ENCODE measurements at places on chromosomes 16 and 17. TPM values are rescaled to one million over a fixed set of nuclear protein-coding genes. Genes with fewer than 3 reads are reported as not detected.

- DNase-seq: no peak
Measured at GRCh38 chr17:36185416-36185815, 9.0 kb upstream of the TBC1D3B start.

- no peak for DNase-seq
Measured at GRCh38 chr16:3575491-3575890, 1.7 kb downstream of the NLRC3 start.

- no peak for DNase-seq
Measured at GRCh38 chr16:17343028-17343427, 127.7 kb downstream of the XYLT1 start.

- no peak for DNase-seq
Measured at GRCh38 chr17:67074781-67075180, 30.4 kb downstream of the CACNG1 start.

- DNase-seq: no peak
Measured at GRCh38 chr17:4073983-4074830, 68.6 kb downstream of the ZZEF1 start.

GRCh38 chr17:37295888-37296287 is 79.9 kb upstream of the C17orf78 start:
- DNase-seq: no peak

GRCh38 chr17:5888811-5889210 is 181.4 kb upstream of the WSCD1 start:
- no peak for DNase-seq

DNA sequence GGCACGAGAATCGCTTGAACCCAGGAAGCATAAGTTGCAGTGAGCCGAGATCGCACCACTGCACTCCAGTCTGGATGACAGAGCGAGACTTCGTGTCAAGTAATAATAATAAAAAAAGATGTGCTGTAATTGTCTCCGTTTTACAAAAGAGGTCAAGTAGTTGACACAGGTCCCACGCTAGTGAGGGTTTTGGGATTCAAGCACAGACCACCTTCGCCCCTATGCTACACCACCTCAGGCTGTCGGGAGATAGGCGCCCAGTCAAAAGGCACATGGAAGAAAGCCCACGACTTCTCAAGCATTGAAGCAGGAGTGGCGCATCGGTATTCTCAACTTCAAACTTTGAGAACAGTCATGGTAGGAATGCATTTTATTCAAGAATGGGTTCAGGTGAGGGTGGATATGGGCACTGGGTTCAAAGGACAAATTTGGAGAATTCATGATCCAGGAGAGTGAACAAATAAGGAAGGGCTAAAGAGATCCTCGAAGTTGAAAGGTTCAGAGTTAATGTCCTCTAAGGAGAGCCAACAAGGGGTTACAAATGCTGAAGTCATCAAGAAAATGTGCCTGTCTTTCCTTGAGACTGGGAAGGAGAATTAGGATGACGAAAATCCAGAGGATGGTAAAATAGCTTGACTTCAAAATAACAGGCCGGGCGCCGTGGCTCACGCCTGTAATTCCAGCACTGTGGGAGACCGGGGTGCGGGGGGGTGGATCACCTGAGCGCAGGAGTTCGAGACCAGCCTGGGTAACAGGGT is 1.4 kb upstream of the AMZ2 start:
- DNase-seq: no peak

DNA sequence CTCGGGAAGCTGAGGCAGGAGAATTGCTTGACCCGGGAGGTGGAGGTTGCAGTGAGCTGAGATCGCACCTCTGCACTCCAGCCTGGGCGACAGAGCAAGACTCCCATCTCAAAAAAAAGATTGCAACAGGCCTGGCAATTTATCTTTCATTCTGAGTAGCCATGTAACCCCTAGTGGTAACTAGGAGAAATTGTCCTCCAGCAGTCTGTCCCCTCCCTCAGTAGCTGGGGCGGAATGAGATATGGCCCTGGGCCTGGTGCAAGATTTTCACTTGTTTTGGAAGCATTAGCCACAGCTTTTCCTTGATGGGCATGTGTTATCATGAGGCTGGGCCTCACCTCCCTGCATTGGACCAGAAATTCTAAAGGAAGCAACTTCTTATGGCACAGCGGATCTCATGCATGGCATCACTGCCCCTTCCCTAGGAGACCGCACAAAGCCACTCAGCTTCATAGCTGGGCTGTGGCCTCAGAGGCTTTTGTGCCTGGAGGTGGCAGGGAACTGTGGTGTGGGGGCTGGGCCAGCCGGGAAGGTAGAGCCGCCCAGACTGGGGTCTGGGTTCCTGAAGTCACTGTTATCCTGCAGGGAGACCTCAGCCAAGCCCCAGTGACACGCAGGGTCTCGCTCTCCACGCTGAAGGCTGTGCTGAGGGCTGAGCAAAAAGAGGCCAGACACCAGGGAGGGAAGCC is 13.4 kb downstream of the NATD1 start:
- no peak for DNase-seq

- DNase-seq: no peak
Measured at GRCh38 chr17:66690166-66690565, 144.8 kb upstream of the CACNG5 start.

DNA sequence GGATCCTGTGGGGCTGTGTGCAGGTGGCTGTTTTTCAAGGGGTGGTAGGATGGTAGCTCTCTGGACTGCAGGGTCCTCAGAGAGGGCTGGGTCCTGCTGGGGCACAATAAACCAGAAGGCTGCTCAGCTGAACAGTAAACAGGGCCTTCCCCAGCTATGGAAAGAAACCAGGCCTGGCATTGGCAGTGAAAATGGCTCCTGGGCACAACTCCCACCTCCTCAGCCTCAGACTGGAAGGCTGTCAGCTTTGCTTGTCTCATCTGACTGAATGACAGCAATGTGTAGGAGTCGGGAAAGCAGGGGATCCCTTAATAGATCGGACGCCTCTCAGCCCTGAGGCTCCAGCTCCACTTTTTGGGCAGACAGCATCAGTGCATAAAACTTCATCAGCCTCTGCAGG is 59.8 kb upstream of the NLRP1 start:
- no peak for DNase-seq

GRCh38 chr16:89020925-89021595 is 44.1 kb upstream of the CBFA2T3 start:
- no peak for DNase-seq

DNA sequence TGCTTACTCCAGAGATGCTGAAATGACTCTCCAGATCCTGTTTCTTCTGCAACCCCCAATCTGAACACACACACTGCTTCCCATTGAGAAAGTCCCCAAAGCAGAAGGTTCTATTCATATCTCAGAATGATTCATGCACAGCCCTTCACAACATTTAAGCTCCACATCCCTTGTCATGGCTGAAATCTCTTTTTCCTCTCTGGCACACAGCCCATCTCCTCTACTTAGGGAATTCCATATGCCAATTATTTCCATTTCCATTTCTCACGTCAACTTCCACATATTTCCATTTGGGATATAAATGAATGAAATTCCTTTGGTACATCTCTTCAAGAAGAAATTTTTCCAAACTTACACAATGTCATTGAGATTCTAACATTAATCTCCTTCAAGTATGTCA is 119.6 kb downstream of the CDH11 start:
- DNase-seq: no peak

DNA sequence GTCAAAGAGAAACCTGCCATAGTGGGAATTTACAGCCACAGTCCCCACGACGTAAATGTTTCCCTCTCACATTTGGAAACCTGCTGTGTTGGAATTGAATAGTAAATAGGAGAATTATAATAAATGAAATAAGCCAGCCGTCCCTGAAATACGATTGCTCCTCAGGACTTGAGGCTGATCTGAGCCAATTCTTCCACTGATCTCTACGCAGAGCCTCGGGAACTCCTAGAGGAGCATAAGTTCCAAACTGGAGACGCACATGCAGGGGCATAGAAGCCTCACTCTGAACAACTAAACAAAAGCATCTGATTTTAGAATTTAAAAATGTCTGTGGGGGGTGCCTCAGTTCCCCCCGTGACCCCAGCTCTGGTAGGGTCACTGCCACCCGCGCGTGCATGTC is 10.2 kb upstream of the TEX19 start:
- no peak for DNase-seq

GRCh38 chr17:27644586-27644985 is 13.6 kb downstream of the LGALS9 start:
- DNase-seq: no peak

DNA sequence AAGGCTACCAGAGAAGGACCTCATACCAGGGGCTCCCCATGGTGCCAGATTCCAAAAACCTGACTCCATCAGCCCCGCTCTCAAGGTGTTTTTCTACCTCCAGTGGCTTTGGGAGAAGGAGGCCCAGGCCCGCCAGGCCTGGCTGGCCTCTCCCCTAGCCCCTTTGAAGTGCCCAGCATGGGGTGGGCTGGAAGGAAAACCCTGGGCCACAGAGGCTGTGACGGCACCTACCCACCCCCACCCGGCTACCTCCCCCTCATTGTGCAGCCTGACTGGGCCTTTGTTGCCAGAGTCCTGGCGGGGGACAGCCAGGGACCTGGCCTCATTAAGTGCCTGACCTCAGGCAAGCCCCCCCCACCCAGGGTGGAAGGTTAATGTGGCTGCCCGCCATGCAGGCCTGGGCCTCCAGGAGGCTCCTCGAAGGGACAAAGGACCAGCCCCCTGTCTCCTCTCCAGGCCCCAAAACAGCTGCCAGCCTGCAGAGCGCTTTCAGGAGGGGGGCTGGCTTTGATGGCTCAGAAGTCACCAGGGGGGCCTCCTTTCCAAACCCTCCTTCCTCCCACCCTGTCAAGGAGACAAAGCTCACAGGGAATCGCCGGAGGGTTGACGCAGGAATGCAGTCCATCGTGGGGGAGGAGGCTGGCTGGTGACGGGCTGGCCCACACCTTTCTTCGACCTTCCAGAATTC is 159.4 kb downstream of the ZNF423 start:
- DNase-seq: no peak

DNA sequence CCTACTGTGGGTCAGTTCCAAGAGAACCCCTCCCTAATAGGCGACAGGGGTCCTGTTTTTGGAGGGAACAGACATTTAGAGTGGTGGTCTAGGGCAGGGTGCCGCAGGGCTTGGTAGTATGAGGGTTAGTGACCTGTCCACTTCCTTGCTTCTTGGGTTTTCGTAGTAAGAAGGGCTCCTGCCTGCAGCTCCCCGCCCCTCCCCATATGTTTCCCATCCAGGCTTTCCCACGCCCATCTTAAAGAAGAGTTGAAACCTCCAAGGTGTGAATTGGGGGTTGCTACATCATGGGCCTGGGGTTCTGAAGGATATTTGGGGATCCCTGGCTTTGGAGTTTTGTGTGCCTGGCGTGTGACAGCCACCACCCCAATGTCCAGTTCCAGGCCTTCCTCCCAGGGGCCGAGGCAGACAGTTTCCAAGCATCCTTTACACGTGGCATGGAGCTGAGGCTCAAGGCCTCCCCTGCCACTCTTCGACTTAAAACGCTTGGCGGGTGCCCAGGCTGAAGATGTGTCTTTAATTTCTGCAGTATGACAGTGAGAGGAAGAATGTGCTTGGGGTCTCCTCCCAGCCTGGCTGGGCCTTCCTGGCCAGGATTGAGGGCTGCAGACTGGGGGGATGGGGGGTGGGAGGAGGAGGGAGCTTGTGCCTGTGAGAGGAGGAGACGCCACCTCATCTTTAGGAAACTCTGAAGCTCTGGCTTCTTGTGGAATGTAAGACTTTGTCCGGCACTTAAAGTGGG is 2.3 kb upstream of the COL1A1 start:
- DNase-seq: peak; percentile 33

DNA sequence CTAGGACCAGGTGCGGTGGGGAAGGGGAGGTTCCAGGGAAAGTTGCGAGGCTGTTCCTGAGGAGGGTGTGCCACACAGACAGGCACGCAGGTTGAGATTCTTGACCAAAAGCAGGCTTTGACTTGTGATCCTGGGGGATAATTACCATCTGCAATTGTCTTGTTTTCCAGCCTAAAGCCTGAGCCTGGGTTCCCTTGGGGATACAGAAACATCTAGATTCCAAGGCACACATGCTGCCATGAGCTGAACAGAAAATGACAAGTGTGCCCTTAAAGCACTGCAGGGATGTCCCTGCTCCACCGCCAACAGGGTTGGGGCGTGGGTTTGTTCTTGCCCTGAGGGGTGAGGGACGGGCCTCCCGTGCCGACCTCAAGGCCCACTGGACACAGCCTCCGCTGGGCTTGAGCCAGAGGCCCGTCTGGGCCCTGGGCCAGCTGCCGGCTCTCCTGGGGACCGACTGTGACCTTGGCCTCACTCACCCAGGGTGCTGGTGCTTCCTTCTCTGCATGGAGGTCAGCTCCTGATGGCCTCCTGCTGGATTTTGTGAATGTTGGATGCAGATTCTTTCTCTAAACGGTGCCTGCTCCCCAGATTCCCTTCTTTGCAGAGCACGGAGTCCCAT is 14.0 kb downstream of the CA5A start:
- no peak for DNase-seq

- DNase-seq: no peak
Measured at GRCh38 chr17:50887705-50888245, 21.6 kb upstream of the TOB1 start.

GRCh38 chr17:80284631-80285030 is 24.0 kb downstream of the RNF213 start:
- DNase-seq: no peak

DNA sequence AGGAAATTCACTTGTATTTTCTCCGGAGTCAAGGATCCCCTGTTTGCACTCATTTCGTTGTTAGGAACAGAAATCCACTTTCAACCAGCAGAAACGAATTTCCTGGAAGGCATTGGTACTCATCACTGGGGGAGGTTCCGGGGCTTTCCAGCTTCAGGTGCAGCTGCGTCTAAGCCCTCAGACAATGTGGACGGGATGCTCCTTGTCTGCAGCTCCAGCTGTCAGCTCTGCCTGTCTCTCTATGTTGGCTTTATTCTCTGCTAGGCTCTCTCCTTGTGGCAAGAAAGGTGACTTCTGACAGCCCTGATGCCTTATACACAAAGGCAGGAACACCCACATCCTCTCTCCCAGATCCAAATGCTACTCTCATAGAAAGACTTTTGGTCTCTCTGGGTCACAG is 183.9 kb upstream of the HSBP1 start:
- no peak for DNase-seq

- DNase-seq: no peak
Measured at GRCh38 chr16:76503091-76503490, 225.9 kb downstream of the CNTNAP4 start.

- DNase-seq: no peak
Measured at GRCh38 chr17:72193391-72194106, 72.7 kb downstream of the SOX9 start.

GRCh38 chr17:427327-427726 is 74.7 kb upstream of the RPH3AL start:
- no peak for DNase-seq

DNA sequence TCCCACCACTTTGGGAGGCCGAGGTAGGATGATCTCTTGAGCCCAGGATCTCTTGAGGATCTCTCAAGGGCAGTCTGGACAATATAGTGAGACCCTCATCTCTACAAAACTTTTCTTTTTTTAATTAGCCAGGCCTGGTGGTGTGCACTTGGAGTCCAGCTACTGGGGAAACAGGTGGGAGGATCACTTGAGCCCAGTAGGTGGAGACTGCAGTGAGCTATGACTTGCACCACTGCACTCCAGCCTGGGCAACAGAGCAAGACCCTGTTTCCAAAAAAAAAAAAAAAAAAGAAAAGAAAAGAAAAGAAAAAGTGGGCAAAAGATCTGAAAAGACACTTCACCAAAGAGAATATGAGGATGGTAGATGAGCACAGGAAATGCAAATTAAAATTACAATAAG is 15.0 kb downstream of the RAB40B start:
- DNase-seq: no peak

Gene TNP2
- not detected for polyA plus RNA-seq

Gene OR1F1
- not detected for polyA plus RNA-seq

Gene TRAPPC1
- 101 TPM for polyA plus RNA-seq

Gene CHTF18
- 19.1 TPM for polyA plus RNA-seq

Gene SEPTIN1
- polyA plus RNA-seq: 5.4 TPM

Gene HOXB9
- polyA plus RNA-seq: 0.03 TPM

Gene SLC6A2
- 0.12 TPM for polyA plus RNA-seq

Gene NOXO1
- polyA plus RNA-seq: 2.8 TPM

Gene MVP
- polyA plus RNA-seq: 128 TPM

Gene HOXB1
- polyA plus RNA-seq: 0.07 TPM

Gene SPHK1
- 3.1 TPM for polyA plus RNA-seq

Gene CTRB1
- not detected for polyA plus RNA-seq

All from large intestine (tissue), 12 donors.